ENCODE measurements at places on chromosomes 7 and 10.

- no peak for DNase-seq
Observed at GRCh38 chr7:24457219-24457558, 116.1 kb upstream of the PALS2 start.

- no peak for DNase-seq
Observed at GRCh38 chr10:107665459-107665858, 501.0 kb upstream of the SORCS1 start.

DNA sequence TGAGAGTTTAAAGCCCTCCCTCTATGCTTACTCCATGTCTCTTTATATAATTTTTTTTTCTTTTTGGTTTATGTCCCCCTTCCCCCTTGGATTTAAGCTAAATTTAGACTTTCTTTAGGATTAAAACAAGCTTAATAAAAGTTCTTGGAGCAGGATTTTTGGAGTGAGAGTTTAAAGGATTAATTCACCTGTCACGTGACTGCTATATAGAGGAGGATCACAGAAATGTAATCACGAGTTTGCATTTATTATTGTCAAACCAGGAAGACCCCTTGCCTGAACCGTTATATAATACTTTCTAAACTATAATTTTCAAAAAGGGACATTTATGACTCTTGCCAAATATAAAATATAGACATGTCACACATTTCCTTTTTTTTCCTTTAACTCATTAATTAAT lies 78.1 kb upstream of the IMMP2L start:
- DNase-seq, result peak; percentile 44

GRCh38 chr7:129607471-129608120 lies 3.9 kb upstream of the NRF1 start:
- DNase-seq, result no peak

DNA sequence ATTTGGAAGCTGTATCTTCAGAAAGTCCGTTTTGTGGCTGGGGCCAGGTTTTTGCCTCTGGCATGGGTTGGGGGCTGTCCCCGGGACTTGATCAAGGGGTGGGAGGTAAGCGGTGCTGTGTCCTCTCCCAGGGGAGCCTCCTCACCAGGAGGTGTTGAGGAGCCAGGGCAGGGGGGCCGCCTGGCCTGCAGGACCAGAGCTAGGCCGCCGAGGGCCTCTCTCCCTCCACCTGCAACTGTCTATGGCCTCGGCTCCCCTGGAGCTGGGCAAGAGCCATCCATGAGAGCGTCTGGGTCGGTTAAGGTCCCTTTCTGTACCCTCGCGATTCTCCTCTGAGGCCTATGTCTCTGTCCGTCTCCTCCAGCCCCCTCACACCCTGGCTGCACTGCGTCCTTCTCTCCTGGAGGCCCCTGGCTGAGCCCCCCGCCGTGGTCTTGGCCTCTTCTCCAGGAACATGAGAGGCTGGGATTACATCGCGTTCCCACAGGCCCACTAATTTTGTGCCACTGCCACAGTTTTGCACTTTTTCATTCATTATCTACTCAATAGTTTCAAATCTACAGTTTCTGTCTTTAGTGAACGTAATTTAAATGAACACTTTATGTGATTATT lies 20.6 kb downstream of the CALML5 start:
- DNase-seq, result no peak

DNA sequence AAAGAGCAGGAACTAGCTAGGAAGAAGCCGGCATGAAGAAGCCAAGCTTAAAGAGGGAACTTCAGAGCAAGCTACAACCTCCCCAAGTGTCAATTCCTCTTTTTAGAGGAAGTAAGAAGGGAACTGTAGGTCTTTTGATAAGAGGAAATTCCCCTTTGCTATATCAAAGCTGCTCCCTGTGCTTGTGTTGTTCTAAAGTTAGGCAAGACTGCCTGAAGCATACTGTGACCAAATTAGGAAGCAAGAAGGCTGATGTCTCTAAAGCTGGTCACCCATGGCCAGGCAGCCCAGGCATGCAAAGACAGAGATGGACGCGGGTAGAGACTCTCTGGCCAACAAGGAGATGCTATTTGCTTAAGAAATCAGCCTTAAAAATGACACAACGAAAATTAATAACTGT lies 87.9 kb downstream of the RNF216 start:
- no peak for DNase-seq

DNA sequence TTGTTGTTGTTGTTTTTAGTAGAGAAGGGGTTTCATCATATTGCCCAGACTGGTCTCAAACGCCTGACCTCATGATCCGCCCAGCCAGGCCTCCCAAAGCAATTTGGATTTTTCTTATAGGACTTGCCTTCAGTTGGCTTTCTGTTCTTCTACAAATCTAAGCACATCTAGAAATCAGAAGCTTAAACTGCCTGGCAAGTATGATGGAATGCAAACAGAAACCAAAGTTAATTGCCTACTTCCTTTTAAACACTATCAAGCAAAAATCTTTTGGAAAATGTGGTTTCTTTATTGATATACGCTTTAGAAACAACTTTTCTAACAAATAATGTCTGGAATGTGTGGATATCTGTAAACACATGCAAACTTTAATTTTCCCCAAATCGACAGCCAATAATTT lies 64.9 kb downstream of the USP6NL start:
- no peak for DNase-seq

GRCh38 chr7:80552031-80552694 lies 40.3 kb upstream of the GNAT3 start:
- DNase-seq, result no peak

DNA sequence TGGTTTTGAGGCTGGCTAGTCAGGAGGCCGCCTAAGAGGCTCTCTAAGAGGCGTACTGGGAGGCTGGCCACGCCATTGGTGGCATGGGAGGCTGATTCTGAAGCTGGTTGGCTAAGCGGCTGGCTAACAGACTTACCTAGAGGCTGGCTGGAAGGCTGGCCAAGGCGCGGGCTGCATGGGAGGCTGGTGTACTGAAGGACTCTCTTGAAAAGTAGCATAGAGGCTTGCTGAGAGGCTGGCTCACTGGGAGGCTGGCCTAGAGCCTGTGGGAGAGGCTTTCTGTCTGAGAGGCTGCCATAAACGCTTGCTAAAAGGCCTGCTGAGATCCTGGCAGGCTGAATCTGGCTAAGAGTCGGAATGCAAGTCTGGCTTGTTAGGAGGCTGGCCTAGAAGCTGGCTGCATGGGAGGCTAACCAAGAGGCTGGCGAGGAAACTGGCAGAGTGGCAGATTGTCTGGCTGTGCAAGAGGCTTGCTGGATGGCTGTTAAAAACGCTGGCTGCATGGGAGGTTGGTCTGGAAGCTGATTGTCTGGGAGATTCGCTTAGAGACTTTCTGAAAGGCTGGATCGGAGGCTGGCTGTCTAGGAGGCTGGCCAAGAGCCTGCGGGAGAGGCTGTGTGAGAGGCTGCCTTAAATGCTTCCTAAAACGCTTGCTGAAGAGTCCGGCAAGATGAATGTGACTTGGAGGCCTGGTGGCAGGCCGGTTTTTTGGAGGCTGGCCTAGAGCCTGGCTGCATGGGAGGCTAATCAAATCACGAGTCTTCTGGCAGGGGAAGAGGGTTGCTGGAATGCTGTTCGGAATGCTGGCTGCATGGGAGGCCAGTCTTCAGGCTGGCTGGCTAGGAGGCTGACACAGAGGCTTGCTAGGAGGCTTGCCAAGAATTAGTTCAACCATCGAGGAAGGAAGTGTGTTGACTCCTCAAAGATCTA lies 134.2 kb downstream of the OR13A1 start:
- no peak for DNase-seq

- DNase-seq, result no peak
Observed at GRCh38 chr10:77925795-77926565, 575 bp downstream of the DLG5 start.

DNA sequence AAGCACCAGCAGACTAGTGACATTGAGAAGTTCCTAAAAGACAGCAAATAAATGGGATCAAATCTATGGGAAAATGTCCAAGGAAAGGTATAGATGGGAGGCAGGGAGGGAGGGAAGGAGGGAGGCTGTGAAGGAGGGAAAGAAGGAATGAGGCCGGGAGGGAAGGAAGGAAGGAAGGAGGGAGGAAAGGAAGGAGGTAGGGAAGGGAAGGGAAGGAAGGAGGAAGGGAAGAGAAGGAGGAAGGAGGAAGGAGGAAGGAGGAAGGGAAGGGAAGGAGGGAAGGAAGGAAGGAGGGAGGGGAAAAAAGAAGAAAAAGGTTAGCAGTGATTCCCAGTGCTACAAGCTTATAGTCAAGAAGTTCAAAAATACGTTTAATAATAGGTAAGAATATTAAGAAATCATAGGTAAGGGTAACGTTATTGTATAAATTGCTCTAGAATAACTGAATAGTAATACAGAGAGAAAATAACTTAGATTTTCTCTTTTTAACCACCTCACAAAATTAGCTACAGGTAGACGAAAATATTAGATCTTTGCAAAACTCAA lies 106.9 kb downstream of the LMBR1 start:
- no peak for DNase-seq

DNA sequence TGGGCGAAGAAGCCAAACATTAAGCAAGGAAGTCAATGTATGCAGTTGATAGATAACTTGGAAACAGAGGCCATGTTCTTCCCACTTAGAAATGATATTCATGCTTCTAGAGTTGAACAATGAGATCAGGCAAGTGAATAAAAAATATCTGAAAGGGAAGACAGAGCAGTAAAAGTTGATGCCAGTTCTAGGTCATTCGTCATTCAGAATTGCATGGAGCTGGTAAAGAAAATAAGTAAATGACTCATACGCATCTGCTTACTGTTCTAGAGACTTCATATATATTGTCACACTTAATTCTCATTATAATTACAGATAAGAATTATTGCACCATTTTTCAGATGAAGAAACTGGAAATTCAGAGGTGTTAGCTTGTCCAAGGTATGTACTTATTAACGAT lies 158.9 kb upstream of the FERD3L start:
- no peak for DNase-seq

GRCh38 chr7:42033480-42033879 lies 203.5 kb downstream of the GLI3 start:
- no peak for DNase-seq

DNA sequence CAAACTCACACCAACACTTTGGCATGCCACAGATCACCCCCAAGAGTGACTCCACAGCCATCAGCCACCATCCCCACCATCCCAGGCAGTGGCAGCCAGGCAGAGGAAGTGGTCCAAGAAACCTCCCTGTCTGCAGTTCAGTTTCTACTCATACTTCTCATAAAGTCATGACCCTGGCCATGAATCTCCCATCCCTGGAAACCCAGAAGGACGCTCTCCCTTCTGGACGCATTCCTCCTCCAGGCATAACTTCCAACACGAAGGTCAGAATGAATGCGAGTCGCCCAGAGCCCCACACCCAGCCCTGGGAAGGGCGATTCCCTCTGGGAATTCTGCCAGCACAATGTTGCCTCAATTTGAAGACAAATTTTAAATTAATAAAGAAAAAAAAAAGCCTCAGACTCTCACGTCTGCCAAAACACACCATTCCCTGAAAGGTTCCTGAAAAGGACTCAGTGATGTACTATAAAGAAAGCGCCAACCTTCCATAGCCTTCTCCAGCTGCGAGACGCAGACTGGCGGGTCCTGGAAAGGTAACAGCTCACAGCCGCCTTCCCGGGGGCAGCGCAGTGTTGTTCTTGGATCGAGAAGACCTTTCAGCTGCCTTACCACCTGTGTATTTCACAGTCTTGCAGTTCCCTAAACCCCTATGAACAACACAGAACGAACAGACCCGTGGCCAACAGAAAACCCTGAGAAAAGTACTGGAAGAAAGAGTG lies 307.6 kb downstream of the FRMD4A start:
- no peak for DNase-seq

GRCh38 chr7:157271315-157271990 lies 65.4 kb upstream of the DNAJB6 start:
- no peak for DNase-seq

DNA sequence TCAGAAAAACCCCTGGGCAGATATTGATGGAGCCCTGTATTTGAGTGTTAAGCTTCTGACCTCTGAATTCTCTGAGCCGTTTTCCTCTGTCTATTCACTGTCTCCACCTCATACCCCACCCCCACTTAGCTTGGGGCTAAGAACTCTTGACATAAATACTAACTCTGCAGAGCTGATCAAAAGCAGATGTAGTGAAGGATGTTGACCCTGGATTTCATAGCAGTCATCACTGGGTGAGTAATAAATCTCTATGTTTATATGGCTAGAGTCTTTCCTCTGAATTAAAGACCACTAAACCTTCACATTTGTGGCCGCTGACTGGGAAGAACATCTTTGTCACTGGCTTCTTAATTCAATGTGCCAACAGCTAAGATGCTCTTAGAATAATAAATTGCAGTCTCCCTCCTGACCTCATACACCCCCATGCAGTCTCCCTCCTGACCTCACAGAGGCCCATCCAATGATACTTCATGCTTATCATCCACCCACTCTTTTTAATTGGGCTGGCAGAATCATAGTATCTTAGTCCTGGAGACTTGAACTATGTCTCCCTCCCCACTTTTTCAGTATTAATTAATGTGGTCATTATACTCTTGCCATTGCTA lies 78.0 kb upstream of the MACROH2A2 start:
- no peak for DNase-seq

Measured in retinal pigment epithelial cell (primary cell).